NCI-H748 treated with DMSO at 0.1 percent for 48 hours (cell line): ENCODE measurements at places on chromosomes 13 and 19.
A peak's percentile ranks its signal among the peaks of the same experiment; 100 is the strongest.

DNA sequence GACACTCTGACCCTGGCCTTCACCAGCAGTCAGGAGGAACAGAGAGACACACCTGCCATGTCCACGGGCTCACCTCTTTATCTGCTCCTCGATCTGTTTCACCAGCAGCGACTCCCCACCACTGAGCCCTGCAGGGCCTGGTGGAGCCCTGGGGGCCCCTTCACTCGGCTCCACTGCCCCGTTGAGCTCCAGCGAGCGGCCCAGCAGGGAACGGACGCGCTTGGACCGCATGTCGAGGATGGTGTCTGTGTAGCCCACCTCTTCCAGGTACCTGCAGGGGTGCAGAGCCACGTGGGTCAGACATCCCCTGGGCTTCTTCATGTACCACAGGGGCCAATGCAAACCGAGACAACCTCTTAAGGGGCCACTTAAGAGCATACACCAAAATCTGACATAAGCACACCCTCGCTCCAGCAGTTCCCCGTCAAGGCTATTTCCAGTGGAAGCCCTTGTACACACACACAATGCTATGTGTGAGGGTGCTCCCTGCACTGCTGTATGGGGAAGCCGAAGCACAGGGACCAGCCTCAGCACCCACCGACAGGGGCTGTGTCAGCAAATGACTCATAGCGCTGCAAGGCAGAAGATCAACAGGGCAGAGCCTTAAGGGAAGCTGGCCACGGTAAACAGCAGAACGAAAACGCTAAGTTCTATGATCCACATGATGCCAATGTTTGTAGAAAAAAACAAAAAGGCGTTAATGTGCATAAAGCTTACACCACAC lies 12.7 kb upstream of the FKRP start:
- no peak for DNase-seq

GRCh38 chr13:59492030-59492636 lies 671.6 kb downstream of the DIAPH3 start:
- no peak for DNase-seq

DNA sequence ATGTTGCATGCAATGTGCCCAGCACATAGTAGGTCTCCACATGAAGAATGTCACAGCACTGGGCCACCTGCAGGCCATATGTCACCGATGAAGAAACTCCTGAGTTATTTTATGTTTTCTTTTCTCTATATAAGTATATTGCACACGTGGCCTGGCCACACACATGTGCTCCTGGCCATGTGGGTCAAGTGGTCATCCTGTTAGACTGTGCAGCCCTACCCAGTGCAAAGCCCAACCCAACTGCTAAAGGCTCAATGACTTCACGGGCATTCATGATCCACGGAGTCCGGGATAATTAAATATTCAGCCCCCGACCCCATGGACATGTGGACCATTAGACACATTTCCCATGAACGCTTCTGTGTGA lies 163.2 kb downstream of the TEX29 start:
- DNase-seq: no peak

DNA sequence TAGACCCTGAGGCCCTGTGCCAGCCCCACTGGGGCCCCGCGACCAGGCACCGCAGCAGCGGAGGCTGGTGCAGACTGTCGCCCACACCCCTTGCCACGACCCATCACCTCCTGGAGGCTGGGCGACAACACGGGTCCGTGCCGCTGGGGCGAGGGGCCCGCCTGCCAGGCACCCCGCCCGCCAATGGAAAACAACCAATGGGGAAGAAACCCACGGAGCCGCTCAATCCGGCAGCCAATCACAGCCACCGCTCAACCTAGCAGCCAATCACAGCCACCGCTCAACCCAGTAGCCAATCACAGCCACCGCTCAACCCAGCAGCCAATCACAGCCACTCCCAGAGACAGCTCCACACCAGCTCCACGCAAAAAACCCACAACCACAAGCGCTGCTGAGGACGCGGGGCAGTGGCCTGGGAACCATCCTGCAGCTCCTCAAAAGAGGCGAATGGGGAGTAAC lies 29.7 kb downstream of the GPX4 start:
- no peak for DNase-seq

GRCh38 chr19:29884466-29884865 lies 57.6 kb upstream of the URI1 start:
- no peak for DNase-seq

GRCh38 chr13:33891196-33891742 lies 73.3 kb downstream of the RFC3 start:
- DNase-seq: no peak

DNA sequence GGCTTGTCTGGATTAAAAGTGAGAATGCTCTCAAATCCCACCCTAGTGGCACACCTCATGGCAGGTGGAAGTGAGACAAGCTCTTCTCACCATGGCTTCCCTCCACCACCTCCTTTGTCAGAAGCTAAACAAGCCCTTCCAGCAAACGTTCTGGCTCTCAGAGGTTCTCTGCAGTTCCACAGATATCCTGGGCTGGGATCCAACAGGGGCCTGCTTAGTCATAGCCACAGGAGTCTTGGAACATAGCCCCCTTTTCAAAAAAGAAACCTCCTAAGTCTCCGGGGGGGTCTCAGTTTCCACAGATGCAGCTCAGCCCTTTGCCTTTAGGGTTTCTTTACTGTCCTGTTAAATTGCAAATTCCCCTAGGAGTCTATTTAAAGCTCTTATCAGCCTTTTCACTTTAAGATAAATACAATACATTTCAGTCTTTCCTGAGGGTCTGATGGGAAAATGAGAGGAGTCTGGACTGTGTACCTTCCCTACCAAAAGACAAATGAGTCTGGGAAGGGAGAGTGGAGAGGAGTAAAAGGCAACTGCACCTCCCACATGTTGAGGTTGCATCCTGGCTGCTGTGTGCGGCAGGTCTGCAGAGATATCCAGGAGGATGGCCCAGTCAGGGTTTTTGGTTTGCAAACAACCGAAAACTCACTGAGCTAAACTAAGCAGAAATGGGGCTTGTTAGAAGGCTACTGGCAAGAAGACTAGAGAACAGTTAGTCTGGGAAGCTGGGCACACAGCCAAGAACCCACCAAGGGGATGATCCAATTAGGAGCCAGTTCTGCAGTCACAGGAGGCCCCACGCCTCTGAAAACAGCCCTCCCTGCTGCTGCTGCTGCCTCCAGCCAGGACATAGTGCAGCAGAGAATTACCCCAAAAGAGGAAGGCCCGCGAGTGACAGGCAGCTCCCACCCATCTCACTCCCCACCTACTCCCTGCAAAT lies 41.4 kb upstream of the SERP2 start:
- peak; percentile 17 for DNase-seq

GRCh38 chr13:81350056-81350455 lies 1009.1 kb upstream of the SPRY2 start:
- no peak for DNase-seq
